ENCODE measurements at places on chromosomes 5 and 9.

DNA sequence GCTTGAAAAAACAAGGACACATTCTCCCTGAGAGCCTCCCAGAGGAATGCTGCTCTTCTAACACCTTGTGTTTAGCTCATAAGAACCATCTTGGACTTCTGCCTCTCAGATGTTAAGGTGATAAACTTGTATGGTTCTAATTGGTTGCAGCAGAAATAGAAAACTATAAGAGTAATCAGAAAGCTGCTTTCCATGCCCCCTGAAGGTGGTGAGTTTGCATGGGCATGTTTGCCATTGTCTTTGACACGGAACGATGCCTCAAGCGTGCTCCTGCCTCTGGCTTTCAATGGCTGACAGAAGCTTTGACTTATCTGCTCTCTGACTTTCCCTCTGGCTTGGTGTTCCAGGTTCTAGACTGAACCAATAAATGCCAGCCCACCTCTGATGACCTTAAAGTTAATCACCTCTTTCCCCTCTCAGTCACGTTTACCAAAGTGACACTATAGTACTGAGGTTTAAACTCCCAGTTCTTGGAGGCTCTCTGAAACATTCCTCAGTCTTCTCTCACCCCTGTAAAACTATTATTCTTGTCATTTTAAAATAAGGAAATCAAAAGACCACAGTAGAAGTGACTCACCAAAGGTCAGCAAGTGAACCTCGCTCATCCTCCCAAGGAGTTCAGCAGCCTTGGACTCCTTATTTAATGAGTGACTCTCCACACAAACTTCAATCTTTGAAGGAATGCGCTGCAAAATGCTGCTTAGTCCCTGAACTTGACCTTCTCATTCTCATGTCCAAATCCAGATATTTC lies 103.6 kb downstream of the PIK3R1 start:
- no peak for DNase-seq

DNA sequence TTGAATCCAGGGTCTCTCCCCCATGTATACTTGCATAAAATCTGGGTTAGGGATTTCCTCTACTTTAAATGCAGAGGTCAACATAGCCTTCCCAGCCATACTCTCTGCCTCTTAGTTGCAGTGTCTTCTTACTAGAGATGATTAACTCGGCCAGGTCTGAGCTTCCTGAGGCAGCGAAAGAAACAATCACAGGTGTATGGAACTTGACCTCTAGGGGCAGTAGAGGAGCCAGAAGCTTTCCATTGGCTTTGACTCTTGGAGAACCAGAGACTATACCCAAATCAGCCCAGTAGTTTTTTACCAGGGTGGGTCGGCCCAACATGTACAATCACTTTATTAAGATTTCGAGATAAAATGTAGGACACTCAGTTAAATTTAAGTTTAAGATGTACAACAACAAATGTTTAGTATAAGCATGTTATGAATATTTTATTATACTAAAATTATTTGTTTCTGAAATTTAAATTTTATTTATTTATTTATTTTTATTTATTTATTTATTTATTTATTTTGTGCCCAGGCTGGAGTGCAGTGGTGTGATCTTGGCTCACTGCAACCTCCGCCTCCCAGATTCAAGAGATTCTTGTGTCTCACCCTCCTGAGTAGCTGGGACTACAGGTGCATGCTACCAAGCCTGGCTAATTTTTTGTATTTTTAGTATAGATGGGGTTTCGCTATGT lies 48.0 kb upstream of the DMRT3 start:
- DNase-seq, result no peak

DNA sequence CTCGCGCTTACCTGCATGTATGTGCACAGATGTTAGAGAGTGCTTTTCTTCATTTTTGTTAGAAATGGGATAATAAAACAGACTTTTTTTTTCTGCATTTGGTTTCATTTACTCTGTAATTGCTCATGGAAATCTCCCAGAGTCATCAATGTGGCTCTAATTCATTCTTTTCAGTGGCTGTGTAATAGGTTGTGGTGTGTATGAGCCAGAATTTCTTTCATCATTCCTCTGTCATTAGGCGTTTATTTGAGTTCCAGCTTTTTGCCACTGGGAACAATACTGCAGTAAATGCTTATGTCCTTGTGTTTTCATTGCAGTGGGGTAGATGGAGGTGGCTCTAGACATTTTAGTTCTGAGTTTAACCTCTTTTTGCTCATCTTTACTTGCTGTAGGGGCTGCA lies 118.9 kb downstream of the NXNL2 start:
- DNase-seq, result no peak

DNA sequence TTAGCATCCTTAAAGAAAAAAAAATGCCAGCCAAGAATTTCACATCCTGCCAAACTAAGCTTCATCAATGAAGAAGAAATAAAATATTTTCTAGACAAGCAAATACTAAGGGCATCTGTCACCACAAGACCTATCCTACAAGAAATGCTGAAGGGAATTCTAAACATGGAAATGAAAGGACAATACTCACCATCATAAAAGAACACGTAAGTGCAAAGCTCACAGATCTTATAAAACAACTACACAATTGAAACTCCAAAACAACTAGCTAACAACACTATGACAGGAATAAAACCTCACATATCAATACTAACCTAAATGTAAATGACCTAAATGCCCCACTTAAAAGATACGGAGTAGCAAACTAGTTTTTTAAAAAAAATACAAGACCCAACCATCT lies 71.4 kb downstream of the TTC39B start:
- DNase-seq, result no peak

DNA sequence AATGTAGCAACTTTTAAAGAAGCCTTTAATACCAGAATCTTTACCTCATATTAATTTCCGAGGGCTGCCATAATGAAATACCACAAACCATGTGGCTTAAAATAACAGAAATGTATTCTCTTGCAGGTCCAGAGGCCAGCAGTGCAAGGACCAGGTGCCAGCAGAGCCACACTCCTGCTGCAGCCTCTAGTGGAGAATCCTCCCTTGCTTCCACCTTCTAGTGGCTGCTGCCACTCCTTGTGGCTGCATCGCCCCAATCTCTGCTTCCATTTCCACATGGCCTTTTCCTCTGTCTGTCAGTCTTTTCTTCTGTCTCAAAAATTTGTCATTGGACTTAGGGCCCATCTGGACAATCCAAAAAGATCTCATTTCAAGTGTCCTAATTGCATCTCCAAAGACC lies 401.5 kb downstream of the EFNA5 start:
- no peak for DNase-seq

GRCh38 chr9:127537792-127538191 lies 74.3 kb upstream of the STXBP1 start:
- DNase-seq, result no peak

DNA sequence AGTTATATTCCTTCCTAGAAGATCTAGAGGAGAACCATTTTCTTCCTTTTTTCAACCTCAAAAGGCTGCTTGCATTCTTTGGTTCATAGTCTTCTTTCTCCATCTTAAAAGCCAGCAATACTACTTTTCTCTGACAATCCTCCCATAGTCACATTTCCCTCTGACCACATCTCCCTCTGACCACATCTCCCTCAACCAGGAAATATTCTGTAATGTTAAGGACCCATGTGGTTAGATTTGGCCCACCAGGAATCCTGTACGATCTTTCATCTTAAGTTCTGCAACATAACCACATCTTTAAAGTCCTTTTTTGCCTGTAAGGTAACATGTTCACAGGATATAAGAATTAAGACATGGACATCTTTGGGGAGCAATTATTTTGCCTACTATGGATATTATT lies 179.4 kb upstream of the SPEF2 start:
- no peak for DNase-seq

DNA sequence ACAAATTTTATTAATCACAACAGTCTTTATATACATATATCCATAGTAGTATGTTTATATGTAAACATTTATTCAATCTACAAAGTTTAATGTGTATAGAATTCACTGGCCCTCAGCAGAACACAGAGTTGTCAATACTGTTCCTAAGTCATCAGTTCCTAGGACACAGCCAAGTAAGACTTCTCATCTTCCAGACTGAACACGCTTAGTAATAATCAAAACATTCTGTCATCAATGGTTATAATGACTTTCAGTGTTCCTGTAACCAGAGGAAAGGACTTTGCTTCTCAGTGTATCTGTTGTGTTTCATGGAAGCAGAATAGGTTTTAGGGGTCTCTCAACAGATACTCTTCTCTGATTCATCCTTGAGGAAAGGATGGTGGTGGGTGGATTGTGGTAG lies 82.2 kb downstream of the SMIM23 start:
- DNase-seq, result no peak

- no peak for DNase-seq
Observed at GRCh38 chr5:100905259-100905914, 2.3 kb upstream of the ST8SIA4 start.

DNA sequence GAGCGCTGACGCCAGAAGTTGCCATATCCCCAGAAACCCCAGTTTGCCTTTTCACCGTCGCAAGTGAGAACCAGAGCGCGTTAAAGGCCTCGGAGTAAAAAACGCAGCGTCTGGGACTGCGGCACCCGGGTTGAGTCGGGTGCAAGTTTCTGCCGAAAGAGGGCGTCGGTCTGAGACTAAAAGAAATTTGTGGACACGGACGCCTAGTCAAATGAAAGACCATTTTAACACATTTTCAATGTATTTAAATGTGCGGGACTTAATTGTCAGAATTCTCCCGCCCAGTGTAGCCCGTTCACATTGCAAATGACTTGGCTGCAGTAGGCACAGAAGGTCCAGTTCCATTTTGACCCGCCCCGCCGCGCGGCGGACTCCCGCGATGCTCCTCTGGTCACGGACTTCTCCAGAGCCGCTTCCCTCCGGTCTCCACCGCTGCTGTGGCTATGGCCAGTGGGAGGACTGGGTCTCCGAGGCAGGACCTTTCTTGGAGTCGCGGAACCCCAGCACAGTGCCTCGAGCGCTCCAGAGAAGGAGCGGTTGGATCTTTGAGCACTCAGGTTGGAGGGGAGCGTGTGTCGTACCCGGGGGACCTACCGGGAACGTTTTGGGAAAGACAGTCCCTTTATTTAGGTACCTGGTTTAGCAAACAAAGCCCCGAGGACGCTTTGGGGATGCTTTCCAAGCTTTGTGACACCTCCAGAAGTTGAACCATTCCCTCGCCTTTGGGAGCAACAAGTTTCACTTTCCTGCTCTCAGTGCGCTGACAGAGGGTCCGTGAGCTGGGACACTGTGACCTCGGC lies 1.2 kb upstream of the NPR3 start:
- no peak for DNase-seq

GRCh38 chr5:138661991-138662434 lies 86.8 kb upstream of the HSPA9 start:
- DNase-seq, result peak; percentile 94

DNA sequence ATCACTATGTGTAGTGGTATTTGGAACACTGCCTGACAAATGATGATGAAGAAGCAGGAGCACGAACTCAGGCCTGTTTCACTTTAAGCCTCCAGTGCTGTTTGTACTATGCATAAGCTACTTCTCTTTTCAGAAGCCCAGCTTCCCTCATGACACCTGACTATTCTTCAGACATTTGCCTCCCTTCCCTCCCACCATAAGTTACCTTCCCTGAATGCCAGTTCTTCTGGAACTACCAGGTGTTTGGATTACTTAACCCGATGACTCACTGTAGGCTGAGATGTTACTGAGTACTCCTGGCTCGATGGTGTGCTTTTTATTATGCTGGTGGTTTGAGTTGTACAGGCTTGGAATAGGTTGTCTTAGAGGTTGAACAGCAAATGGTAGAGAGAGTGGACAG lies 180.0 kb downstream of the SPATA31D1 start:
- DNase-seq, result no peak

DNA sequence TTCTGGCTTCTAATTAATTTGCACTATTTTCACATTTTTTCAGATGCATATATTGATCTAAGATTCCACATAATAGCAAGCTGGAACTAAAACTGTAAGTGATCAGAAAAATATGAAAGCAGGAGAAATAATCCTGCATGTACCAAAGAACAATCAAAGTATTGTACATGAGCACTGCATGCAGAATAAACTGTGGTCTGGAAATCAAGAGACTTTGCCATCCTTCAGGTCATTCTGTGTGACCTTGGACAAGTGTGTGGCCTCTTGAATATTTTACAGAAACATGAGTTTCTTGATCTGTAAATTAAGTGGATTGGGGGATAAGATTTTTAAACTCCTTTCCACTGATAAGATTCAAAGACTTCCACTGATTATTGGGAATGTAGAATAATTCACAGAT lies 99.2 kb upstream of the GNAQ start:
- no peak for DNase-seq

- DNase-seq, result no peak
Observed at GRCh38 chr9:69822116-69822750, 1.6 kb downstream of the CFAP95 start.

DNA sequence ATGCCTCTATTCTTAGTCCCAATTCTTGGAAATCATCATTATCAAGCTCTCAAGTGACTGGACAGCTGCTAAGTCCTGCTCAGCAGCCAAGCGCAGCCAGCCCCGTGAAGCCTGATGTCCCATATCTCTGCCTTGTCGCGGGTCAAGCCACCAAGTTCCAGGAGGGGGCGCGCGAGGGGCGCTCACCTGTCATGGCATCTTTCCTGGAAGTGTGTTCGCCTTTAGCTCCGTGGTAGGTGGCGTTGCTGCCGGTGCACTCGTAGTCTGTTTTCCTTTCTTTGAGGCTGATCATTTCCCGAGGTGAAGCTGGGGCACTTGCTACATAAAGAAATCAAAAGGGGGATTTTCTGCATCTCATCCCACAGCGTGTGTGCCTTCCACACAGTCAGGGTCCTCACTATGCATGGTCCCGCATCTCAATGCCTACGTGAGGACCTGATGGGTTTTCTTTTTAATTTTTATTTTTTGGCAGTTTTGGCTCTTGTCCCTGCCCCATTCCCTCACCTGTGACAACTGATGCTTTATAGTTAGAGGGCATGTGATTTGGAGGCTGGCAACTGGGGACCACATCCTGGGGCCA lies 227.0 kb upstream of the DAP start:
- no peak for DNase-seq

DNA sequence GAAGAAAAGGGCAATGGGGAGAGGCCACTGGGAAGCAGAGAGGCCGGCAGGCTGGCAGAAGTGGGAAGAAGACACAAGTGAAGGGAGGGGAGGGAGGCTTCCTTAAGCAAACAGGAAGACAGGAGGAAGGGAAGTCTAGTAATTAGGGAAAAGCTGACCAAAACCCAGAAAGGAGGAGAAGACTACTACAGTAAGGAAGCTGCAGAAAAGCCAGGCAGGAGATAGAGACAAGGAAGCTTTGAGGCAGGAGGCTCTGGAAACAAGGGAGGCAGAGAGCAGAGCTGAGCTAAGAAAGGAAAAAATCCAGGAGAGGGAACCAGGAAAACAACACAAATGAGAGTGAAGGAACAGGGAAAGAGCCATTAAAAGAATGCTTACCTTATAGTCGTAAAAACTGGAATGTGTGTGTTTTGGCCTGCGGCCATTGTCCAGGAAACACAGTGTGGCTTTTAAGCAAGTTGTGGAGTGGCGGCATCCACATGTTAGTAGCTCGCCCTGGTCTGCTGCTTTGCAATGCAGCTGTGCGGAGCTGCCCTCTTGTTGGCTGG lies 317.1 kb upstream of the CLINT1 start:
- DNase-seq, result no peak

- no peak for DNase-seq
Observed at GRCh38 chr5:31193591-31194467, at the start of gene CDH6. Gene CDH6 (plus strand): TSS chr5:31193686. CDS start chr5:31267474, 73,788 bp downstream.

DNA sequence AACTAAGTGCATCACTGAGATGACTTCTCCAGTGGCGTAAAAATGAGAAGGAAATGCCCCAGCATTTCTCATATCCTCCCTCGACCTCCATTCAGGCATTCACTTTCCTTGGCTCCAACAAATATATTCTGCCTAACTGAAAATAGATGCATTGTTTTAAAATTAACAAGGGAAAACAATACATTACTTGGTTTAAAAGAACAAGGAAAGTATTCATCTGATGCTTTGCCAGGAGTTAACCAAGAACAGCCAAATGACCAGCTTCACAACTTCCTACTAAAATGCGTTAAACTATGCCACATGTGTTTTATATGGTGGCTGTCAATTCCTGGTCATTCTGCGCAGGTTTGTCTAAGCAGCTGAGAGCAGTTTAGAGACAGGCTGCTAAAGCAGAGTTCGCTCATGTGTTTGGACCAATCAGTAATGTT lies 121.4 kb downstream of the GNAQ start:
- DNase-seq, result no peak
